ENCODE measurements at places on chromosomes 12 and 14.

GRCh38 chr14:90193925-90194324 is 62.4 kb upstream of the PSMC1 start:
- DNase-seq, result no peak

- DNase-seq, result no peak
These were observed 7.9 kb downstream of the INF2 start for GRCh38 chr14:104697317-104697703.

DNA sequence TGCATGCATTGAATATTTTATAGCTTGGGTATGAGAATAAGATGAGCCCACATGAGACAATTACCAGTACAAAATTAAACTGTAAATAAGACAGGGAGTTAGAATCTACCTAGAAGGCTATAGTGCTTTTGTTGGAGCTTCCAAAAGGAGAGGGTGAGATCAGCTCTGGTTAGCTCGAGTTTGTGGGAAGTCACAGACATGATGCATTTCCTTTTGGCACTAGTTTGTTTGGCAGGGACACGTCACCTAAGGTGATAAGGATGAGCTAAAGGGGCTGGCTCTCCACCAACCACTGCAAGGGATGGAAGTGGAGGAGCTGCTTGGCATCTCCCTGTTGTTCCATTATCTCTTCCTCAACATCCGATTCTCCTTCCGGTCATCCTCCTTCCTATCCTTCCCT is 48.5 kb upstream of the CPM start:
- DNase-seq, result no peak

- no peak for DNase-seq
These were observed 74.6 kb downstream of the KCNC2 start for GRCh38 chr12:75135026-75135425.

DNA sequence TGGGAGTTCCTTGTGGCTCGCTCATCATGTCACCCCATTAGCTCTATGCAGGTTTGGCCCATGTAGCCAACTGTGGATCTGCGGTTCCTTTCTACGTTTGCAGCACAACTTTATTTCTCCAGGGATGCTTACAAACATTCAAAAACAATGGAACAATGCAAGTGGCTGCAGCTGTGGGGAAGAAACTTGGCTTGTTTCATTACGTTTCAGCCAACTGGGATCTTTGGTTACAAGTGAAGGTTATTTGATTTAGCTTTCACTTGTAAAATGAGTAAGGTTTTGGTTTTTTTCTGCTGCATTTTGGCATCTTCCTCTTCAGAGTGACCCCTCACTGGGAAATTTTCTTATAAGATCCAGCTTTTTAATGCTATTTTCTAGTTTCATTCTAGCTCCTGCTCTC is 105.9 kb downstream of the PLXNC1 start:
- no peak for DNase-seq

DNA sequence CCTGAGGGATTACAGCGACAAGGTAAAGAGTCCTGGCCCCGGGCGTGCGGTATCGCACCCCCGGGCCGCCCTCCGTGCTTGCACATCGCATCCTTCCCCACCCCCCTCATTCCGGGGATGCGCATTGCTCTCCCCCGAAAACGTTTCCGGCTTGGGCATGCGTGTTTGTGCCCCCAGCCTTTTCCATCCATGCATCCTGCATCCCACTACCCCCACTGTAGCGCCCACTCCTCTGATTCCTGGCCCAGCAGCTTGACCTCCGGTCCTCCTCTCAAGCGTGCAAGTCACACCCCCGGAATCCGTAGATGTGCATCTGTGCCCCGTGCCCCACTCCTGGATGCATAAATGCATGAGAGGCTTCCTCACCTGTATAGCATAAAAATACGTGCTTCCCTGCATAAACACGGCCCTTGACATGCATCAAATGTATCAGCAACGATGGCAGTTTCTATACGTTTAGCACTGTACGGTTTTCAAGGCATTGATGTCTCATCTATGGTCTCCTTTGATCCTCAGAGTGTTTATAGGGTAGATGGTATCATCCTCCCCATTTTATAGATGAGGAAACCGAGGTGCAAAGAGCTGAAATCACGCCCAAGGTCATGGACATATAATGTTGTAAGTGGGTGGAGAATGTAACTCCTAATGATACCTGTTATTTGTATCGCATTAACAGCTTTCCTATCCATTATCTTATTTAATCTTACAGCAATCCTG is 484 bp downstream of the RIC8B start:
- DNase-seq, result no peak

DNA sequence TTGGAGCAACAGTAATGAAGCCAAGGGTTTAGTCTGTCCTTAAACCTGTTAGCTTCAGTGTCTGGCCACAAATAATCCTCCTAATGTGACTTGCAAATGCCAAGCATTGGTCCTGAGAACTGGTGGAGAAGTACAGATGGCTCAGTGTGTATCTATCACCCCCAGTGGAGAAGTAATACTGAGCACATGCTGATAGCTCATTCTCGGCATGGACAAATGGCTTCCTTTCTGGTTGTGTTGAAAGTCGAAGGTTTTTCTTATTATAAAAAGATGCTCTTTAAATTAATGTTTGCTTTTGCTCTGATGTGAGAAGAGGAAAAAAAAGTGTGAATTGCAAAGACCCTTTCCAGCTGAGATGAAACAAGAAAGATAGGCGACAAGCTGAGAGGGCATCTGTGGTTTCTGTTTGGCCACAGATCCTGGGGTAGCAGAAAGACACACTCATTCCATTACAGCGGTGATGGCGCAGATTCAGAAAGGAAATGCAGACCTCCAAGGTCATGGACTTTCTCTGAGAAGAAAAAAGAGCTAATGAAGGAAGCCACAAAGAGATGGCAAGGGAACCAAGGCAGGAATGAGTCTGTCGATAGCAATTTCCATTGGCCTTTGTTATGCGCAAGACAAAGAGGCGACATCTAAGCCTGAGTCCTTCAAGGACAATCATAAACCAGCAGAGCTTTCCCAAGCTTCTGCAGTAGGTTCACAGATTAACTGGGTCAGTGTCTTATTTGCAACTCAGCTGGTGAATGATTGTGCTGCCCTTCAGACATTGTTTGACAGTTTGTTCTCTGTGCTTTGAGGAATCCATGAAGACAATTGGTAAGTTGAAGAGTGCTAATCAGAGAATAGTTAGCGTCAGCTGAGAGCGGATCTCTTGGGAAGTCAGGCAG is 155.5 kb upstream of the RGS6 start:
- DNase-seq, result no peak

GRCh38 chr12:51925346-51926063 is 18.2 kb downstream of the ACVRL1 start:
- no peak for DNase-seq

DNA sequence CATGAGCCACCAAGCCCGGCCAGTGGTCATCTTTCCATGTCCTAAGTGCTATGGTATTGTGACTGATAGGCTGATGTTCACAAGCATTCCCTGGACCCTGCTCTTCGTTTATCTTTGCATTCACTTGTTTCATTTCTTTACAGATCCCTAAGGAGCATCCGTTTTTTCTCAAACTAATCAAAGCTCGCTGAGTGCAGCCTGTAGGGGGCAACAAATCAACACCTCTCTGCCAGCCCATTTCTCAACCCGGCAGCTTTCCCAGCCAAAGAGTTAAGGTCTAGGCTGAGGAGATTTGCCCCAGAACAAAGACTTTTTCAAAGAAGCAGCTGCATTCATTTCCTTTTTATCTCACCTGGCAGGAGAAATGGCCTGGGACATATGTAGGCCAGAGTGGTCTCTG is 12.1 kb downstream of the SIRT4 start:
- no peak for DNase-seq

DNA sequence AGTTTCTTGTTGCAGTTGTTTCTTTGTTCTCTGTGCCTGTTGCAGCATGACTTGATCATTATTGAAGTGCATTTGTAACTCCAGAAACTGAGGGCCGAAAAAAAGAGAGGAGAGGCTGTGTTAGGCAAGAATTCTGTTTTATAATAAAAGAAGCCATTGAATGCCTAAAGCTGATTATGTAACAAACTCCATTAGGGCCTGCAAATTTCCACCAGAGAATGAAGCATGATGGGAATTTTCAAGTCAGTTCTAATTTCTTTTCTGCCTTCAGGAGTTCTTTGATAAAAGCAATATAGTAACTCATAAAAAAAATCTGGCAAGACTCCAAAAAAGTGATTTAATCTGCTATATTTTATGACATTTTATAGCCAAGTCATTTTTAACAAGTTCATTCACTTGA is 156.7 kb upstream of the RASSF8 start:
- DNase-seq, result peak; percentile 37

DNA sequence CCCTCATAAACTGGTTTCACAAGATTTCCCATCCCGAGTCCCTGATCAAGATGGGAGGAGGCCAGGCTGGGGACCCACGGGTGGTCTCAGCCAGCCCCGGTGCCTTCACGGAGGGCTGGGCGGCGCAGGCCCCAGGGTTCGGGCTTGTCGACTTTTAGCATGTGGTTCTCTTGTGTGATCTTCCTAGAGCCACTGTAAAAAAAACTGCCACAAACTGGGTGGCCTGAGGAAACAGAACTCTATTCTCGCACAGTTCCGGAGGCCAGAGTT is 12.6 kb downstream of the RFLNA start:
- no peak for DNase-seq

DNA sequence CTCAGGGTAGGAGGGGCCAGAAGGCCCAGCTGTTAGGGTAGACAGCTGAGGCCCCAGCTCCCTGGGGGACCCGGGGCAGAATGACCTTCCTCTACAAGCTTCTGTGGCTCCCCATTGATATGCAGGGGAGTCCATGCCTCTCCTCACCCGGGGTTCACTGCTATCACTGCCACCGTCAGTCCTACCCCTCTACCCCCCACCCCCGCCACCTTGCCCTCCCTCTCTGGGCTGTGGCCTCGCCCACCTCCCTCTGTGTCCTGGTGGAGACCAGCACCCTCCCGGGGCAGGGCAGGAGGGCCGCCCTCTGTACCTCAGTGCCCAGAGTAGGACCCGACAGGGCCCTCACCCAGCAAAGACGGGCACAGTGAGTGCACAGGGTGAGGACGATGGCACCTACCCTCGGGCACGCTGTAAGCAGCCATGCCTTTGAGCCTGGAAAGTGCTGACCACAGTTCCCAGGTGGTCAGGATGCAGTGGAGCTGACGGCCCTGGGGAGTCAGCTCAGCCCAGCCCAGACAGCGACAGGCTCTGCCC is 88.4 kb upstream of the SFSWAP start:
- no peak for DNase-seq

DNA sequence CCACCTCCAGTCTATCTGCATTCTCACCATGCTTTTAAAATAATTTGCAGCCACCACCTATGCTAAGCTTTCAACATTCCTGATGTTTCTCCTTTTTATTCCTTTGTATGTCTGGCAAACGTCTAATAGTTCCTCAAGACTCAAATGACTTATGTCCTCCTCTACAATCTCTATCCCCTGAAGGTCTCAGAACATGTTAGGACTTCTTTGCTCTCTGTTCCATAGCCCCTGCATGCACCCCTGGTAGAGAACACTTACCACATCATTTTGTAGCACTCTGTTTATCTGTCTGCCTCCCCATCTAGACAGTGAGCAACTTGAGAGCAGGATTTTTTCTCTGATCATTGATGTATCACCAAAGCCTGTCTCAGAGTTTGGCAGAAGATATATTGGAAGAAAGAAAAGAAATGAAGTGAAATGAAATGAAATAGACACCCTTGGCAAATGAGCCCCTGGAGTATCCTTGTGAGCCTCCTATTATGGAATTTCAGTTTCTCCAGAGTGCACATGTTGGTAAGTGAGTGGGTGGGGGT is 1231.2 kb upstream of the FLRT2 start:
- DNase-seq, result no peak

GRCh38 chr14:92529903-92530302 is 16.3 kb downstream of the RIN3 start:
- DNase-seq, result no peak

DNA sequence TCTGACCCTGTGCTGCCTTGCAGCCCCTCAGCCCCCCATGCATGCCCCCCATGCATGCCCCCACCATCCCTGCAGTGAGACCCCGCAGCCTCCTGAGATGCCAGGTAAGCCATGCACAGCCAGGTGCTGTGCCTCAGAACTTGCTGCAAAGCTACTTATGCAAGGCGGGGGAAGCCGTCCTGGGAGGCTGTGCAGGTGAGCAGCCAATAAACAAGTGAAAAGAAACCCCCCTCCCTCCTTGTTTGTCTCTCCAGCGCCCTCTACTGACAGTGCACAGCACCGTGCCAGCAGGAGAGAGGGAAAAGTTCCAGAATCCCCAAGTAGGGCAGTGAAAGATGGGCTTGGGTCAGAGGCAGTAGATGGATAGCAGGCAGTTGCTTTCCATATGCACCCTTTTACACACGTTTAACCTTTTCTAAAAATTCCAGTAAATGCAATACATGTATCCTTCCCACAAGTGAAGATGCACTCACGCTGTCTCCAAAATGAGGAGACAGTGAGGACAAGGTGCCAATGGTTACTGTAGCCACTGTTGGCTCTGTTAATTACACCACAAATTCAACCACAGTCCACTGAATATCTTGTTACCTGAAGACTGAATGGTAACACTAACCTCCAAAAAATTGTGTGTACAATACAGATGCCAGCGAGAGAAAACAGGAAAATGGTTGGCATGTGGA is 18.0 kb downstream of the TNFAIP2 start:
- peak; percentile 46 for DNase-seq

DNA sequence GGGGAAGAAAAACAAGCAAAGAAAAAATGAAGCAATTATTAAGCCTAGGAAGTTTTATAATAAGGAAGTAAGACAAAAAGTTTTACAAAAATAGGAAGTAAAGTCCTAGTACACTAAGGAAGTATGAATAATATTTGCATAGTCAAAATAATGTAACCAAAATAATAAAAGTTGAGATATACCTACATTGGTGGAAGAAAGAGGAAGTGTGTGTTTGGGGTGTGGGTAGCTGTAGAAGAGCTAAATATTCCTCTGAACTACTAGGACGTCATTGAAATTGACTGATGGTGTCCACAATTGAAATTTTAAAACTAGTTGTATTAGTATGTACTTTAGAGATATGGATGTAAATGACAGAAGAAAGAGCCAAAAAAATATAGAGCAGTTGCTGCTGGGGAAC is 228.4 kb upstream of the OTX2 start:
- DNase-seq, result no peak

DNA sequence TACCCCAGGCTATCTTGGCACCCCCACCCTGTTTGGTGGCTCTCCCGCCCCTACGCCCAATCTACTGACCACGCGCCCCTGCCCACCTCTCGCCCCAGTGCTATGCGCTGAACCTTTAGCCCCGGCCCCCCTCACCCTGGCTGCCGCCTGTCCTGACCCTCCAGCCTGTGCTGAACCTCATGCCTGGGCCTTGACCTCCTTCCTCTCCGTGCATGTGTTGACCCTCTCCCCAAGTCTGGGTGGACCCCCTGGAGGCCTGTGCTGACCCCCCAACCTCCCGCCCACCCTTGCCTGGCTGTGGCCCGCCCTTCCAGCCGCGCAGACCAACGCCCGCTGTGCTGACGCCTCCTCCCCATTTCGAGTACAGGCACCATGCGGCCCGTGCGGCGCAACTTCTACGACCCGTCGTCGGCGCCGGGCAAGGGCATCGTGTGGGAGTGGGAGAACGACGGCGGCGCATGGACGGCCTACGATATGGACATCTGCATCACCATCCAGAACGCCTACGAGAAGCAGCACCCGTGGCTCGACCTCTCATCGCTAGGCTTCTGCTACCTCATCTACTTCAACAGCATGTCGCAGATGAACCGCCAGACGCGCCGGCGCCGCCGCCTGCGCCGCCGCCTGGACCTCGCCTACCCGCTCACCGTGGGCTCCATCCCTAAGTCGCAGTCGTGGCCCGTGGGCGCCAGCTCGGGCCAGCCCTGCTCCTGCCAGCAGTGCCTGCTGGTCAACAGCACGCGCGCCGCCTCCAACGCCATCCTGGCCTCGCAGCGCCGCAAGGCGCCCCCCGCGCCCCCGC is 20.7 kb downstream of the DTX1 start:
- no peak for DNase-seq
